Activated CD4-positive, alpha-beta memory T cell treated with anti-CD3 and anti-CD28 coated beads for 36 hours (primary cell): ENCODE measurements at places on chromosomes 12 and 14. TPM values are rescaled to one million over a fixed set of nuclear protein-coding genes. Genes with fewer than 3 reads are reported as not detected.

Gene NTF3
- total RNA-seq = not detected

Gene PLEKHD1
- total RNA-seq = 0.05 TPM

Gene CLEC4E
- not detected for total RNA-seq

Gene MYO1H
- total RNA-seq = not detected

GRCh38 chr14:101542391-101542790, 18.9 kb upstream of the DIO3 start:
- H3K27me3 ChIP-seq = no peaks in the 10 kb centered on the region
- no peak overlapping the region for H3K27ac ChIP-seq
- H3K36me3 ChIP-seq = no peaks in the 10 kb centered on the region
- no peak overlapping the region for H3K4me3 ChIP-seq
